ELF-1 (cell line): ENCODE measurements at places on chromosomes 6 and 20.

GRCh38 chr6:34556031-34556471 is at the start of gene SPDEF:
Gene SPDEF (minus strand): TSS chr6:34556329. CDS start chr6:34544455, 11,874 bp downstream.
- no peak for DNase-seq

GRCh38 chr6:161838306-161839035 is 564.6 kb upstream of the AGPAT4 start:
- peak; percentile 76 for DNase-seq

DNA sequence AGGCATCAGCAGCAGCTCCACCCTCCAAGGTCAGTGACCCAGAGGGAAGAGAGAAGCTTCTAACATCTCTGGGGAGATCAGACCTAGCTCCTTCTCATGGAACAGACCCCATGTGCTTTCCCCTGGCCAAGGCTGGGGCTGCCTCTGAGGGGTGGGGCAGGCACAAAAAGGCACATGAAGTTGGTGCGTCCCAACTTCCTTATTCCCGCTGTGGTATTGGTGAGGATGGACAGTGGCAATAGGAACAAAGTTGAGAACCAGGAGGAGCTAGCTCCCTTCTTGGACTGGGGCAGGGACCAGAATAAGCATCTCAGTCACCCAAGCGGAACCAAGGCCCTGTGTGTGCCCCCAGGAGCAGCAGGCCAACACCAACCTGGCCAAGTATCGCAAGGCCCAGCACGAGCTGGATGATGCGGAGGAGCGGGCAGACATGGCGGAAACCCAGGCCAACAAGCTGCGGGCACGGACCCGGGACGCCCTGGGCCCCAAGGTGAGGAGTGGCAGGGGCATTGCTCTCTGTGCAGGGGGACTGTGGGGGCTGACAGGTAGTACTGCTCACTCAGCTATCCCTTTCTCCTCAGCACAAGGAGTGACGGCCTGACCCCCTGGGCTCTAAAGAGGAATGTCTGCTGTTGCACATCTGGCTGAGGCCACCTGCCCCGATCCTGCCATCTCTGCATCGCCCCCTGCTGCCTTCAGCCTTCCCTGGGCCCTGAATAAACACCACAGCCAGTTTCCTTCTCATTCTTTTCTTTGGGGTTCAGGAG is 46.1 kb downstream of the MYH7B start:
- DNase-seq, result peak; percentile 38

DNA sequence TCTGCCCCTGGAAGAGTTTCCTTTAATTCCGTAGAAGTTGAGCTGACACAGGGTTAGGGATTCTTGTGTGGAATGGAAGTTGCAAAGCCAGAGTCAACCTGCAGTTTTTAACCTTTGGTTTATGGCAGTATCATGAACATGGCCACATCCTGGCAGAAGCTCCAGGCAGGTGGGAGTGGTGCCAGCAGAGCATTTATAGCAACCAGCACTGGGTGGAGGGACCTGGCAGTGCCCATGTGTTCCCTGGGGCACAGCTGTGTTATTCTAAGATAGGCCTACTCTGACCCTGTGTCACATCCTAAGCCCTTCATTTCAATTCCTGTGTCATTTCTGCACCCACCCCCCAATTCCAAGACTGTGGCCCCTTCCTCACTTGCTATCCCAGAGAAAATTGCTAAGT is 26.1 kb upstream of the ZNF831 start:
- DNase-seq, result no peak

GRCh38 chr6:14272737-14273085 is 155.1 kb downstream of the CD83 start:
- DNase-seq, result no peak

DNA sequence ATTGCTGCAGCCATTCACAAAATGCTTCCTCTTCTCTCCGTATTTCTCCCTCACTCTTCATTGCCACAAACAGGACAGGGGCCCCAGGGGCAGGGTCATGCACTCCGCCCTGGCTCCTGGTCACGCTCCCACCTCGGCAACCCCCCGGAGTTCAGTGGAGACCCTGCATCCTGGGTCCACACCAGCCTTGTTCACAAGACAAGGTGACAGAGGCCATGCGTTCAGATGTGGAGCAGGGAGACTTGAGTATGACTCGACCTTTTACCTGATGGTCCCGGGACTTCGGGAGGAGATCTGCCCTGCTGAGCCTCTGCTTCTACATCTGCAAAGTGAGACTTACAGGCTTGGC is 49.4 kb downstream of the ANKRD60 start:
- no peak for DNase-seq

DNA sequence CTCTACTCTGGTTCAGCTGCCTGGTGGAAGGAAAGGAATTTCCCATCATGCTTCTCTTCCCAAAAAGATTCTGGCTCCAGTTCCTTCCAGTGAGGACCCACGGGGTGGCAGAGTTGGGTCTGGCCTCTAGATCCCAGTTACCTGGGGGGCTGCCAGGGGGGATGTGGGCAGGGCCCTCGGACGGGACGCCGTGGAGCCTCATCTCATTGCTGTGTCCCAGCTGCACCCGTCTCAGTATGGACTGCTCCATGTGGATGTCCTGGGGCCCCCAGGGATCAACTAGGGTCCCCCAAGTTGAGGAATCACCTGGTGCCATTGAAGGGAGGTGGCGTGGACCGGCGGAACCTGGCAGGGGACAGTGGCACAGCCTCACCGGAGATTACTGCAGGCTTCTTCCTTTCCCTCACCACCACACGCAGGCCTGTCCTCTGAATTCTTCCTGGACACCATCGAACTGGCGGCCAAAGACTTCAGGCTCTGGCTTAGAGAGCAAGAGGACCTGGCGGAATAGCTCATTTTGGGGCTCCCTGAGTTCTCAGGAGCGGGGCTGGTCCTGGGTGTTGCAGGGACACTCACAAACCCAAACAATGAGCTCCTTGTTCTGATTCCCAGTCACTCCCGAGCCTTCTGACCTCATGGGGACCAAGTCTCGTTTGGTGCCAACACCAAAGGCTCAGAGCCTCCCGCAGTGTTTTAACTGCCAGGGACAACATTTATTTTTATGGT is 8.5 kb downstream of the ZBP1 start:
- no peak for DNase-seq
